Naive thymus-derived CD4-positive, alpha-beta T cell (primary cell): ENCODE measurements at places on chromosomes 16 and 17. TPM values are rescaled to one million over a fixed set of nuclear protein-coding genes. Genes with fewer than 3 reads are reported as not detected.

Gene C1QL1
- total RNA-seq, result 0.29 TPM in 1 of 2 replicates, not detected in the other

DNA sequence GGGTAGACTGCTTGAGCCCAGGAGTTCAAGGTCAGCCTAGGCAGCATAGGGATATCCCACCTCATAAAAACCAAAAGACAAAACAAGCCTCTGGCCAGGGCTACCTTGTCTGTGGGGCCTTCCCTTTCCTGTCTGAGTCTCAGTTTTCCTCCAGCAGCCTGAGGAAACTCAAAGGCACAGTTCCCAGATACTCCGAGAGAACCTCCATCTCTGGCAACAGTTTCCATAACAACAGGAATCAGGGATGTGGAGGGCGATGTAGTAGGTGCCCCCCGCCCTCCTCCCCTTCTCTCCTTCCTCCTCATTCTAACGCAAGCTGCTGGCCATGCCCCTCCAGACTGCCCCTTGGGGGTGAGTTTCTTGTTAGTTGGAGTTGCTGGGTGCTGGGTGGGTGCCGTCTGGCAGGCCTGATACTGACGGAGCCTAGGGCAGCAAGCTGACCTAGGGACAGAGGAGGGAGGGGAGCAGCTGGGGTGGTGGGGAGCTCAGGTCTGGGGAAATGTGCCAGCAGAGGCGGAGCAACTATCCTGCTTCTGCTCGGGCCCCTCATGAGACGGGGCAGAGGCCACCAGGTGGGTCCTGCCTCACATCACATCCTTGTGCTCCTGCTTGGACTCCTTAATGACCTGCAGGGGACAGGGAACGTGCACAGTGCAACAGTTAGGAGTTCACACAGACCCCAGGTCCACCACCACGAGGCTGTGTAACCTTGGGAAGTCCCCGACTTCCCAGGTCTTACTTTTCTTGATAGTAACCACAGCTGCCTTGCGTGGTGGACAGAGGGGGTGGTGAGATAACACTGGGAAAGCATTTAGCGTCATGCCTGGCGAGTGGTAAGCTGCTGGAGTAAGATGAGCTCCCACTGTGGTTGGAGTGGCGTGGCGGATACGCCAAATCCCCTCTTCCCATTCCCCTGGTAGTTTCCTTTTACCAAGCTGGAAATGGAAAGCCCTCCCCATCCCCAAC, 7.8 kb upstream of the EFTUD2 start:
- no peak for DNase-seq

DNA sequence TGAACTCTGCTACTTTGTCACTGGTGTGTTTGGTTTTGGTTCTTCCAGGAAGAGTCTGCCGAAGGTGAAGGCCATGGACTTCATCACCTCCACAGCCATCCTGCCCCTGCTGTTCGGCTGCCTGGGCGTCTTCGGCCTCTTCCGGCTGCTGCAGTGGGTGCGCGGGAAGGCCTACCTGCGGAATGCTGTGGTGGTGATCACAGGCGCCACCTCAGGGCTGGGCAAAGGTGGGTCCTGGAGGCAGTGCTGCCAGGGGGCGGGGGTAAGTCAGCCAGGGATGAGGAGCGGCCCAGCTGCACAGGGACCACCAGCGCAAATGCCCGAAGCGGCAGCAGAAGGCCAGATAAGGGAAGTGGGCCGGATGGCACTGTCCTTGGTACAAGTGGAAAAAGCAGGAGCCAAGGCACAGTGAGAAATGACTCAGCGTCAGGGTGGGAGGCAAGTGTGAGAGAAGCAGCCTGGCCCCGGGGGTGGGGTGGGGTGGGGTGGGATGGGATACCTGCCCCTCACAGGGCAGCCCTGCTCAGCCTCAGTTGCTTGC, 41.9 kb downstream of the TMEM11 start:
- DNase-seq, result no peak

DNA sequence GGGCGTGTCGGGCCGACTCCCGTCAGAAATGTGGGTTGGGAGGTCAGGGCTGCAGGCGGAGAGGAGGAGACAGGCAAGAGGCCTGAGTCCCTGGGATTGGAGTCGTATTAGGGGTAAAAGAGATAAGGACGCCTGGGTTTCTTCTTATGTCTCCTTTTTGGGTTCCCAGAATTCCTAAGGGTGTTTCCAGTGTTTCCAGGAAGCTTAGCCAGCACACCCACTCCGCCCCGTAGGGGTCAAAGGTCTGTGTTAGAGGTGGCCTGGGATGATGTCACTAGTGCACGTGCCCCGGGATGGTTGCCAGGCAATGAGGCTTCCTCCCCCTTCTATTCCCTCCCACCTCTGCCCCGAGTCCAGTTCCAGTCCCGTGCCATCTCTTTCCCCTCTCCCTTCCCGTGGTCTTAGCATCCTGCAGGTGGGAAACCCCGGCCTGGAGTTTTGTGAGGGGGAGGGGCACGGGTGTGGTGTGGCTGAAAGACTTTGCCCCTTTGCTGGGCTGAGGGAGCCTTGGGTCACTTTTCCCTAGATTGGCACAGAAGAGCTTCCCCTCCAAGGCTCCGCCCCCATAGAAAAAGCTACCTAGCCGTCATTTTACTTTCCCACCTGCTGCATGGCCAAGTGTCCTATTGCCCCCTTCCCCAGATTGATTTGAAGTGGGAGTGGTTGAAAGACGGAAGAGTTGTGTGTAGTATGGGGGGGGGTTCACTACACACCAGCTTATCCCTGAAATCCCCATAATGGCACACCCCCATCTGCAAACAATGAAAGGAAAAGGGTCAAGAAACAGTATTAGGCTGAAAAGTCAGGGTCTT, 2.8 kb downstream of the KDM6B start:
- DNase-seq, result peak; percentile 57

GRCh38 chr16:23949630-23950290, 114.0 kb downstream of the PRKCB start:
- peak; percentile 76 for DNase-seq
